A549 (cell line): ENCODE measurements at places on chromosomes 12 and 14. TPM values are rescaled to one million over a fixed set of nuclear protein-coding genes. Genes with fewer than 3 reads are reported as not detected.

C3AR1 gene
- polyA plus RNA-seq: not detected in 3 replicates

GRCh38 chr12:64531665-64532334 is 78.5 kb upstream of the RASSF3 start:
- no peak for DNase-seq

GRIP1 gene
- polyA plus RNA-seq: 1.6 to 5.8 TPM (median 2.3 TPM) in 3 replicates

REP15 gene
- polyA plus RNA-seq: 0.34 to 0.83 TPM (median 0.41 TPM) in 3 replicates

DNA sequence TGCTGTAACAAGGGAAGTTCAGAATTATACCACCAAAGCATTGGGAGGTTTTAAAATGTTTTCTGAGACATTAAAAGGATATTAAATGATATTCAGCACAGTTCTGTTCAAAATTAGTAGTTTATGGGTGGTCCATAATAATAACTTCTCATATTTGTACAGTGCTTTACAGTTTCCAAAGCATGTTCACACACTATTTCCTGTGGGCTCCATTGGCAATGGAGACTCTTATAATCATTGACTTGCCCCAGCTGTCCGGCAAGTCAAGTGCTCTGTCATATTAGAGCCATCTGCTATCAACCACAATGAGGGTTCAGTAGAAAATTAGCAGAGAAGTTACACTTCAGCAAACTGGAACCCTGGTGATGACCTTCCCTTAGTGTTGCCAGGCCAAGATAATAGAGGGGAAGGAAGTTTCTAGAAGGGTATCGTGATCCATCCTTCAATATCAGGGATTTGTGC is 526.6 kb upstream of the CCDC196 start:
- no peak for DNase-seq

- peak; percentile 96 for DNase-seq
Observed at GRCh38 chr12:68364893-68365725, 32.9 kb upstream of the MDM1 start.

AMIGO2 gene
- polyA plus RNA-seq: 196 to 288 TPM (median 273 TPM) in 3 replicates

- no peak for DNase-seq
Observed at GRCh38 chr12:34598352-34598827, 576.1 kb downstream of the ALG10 start.
